ENCODE measurements at places on chromosomes 5 and 9. TPM values are rescaled to one million over a fixed set of nuclear protein-coding genes. Genes with fewer than 3 reads are reported as not detected.

The CDKN2B gene
- 15.3 TPM for total RNA-seq

The ARHGEF37 gene
- total RNA-seq: 0.66 TPM

The RGS7BP gene
- not detected for total RNA-seq

The SPATA31C1 gene
- not detected for total RNA-seq

The LRRC19 gene
- total RNA-seq: not detected

The RUSC2 gene
- total RNA-seq: 56.8 TPM

The OGN gene
- total RNA-seq: not detected

The GRM6 gene
- not detected for total RNA-seq

The ZNF454 gene
- not detected for total RNA-seq

The TLX3 gene
- total RNA-seq: not detected

The FBLL1 gene
- total RNA-seq: not detected

- no peaks in the 10 kb centered on the region for H3K4me1 ChIP-seq
- no peak for DNase-seq
- H3K27ac ChIP-seq: no peak overlapping the region
- no peak overlapping the region for H3K4me3 ChIP-seq
- peaks cover 18% of the 10 kb centered on the region for H3K27me3 ChIP-seq
These were observed 28.4 kb downstream of the CDHR2 start for GRCh38 chr5:176577312-176578176.

- no peak for DNase-seq
- H3K4me3 ChIP-seq: no peak overlapping the region
- H3K27ac ChIP-seq: no peak overlapping the region
These were observed 52.5 kb upstream of the CDKN2AIPNL start for GRCh38 chr5:134463991-134464760.

DNA sequence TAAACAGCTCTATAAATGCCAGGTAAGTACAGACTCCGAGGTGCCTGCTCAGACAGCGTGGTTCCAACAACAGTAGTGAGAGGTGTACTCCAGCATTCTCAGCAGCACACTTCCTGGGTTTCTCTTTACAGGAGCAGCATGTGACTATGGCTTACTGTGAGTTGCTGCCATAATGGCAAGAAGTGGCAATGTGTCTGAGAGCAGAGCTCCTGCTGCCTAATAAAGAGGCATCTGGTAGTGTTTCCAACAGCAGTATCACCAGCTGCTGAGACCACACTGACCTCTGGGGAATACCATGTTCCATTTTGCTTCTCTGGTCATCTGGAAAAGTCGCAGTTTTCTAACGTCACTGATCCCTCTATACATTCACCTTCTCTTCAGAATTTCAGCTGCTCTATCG is 398.2 kb downstream of the SLCO4C1 start:
- no peak overlapping the region for H3K4me3 ChIP-seq
- H3K27me3 ChIP-seq: no peaks in the 10 kb centered on the region
- H3K36me3 ChIP-seq: no peaks in the 10 kb centered on the region
- no peak for DNase-seq
- H3K27ac ChIP-seq: no peak overlapping the region

DNA sequence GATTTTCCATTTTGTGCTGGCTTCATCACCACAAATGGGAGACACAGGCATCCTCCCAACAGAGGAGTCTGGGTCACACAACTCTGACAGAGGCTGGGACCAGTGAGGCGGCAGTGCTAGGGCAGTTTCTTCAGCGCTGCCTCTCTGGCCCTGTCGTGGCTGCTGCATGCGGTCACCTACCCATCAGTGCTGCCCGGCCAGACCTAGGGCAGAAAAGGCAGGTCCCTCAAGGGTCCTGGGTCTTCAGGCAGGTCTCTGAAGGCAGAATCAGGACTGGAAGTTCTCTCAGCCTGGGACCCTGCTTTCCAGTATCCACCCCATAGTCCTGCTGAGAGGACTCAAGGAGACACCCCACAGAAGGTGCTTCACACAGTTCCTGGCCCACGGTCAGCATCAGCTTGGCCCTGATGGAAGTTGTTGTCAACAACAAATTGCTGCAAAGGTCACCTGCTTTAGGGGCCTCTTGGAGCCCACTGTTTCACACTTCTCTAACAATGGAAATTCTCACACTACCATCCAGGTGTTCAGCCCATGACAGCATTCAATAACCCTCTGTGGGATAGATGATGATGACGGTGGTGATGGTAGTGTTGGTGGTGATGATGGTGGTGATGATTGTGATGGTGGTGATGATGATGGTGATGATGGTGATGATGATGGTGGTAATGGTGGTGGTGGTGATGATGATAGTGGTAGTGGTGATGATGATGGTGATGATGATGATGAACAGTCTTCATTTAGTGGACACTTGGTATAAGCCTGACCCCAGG is 146.4 kb upstream of the PPP1R26 start:
- DNase-seq: no peak
- peaks cover 3% of the 10 kb centered on the region for H3K27me3 ChIP-seq
- no peak overlapping the region for H3K27ac ChIP-seq
- peaks cover 4% of the 10 kb centered on the region for H3K36me3 ChIP-seq

DNA sequence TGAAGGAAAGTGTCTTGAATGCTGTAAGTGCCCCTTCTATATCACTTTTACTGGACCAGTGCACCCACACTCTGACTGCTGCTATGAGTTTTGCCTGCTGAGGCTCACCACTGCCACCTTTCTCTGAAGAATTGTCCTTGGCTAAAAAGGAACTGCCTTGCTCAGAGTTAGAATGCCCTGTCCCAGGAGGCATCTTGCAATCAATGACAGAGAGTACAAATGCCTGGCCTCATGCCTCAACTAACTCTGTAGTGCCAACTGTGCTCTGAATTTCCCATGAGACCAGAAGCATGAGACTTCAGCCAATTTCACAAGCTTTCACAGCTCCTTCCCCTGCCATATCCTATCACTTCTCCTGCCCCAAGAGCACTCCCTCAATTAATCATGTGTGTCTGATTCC is 569.7 kb downstream of the ZNF608 start:
- no peak overlapping the region for H3K27ac ChIP-seq
- H3K4me3 ChIP-seq: no peak overlapping the region
- no peaks in the 10 kb centered on the region for H3K27me3 ChIP-seq
- H3K4me1 ChIP-seq: no peaks in the 10 kb centered on the region

DNA sequence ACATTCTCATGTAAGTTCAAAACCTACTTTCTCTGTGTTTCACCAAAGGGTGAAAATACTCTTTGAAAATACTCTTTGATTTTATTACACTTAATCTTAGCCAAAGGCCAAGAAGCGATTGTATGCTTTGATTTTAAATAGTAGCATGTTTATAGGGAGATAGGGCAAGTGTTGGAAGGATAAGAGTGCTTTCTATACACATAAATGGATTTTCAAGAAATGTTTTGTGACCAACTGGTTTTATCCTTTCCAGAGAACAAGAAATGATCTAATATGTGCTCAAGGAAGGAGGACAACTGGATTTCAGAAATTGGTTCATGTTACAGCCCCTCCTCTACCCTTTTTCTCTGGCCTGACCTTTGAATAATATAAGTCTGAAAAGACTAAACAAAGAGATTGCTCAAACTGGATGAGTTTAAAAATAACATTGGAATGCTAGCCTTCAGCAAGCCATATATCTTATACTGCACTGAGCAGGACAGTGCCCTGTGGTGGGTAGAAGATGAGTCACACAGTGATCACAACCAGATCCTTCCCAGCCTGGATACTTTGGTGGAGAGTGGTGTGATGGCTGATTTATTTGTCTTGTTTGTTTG is 13.1 kb downstream of the PALM2AKAP2 start:
- H3K27me3 ChIP-seq: no peaks in the 10 kb centered on the region
- peak overlapping the region; percentile 70 for H3K4me3 ChIP-seq
- peak overlapping the region; percentile 83 for H3K27ac ChIP-seq
- no peaks in the 10 kb centered on the region for H3K36me3 ChIP-seq
- DNase-seq: peak; percentile 93

DNA sequence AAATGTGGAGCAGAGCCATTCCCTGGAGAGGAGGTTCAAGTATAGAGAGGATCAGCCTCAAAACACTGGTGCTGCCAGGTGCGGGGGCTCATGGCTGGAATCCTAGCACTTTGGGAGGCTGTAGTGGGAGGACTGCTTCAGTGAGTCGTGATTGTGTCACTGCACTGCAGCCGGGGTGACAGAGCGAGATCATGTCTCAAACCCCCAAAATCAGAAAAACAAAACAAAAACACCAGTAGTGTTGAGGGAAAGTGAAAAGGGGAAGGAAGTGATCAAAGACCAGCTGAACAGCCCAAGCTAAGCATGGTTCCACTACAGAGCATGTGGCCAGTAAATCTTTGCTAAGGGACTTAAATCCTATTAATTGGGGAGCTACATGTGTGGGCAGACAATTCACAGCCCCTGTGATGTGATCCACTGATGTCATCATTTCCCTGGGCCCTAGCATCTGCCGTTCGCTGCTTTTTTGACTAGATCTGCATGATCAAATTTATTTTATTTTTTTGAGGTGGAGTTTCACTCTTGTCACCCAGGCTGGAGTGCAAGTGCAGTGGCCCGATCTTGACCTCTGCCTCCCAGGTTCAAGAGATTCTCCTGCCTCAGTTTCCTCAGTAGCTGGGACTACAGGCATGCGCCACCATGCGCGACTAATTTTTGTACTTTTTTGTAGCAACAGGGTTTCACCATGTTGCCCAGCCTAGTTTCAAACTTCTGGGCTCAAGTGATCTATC is 2.7 kb upstream of the PCBD2 start:
- peak; percentile 4 for DNase-seq
- H3K36me3 ChIP-seq: peaks cover 9% of the 10 kb centered on the region
- H3K4me1 ChIP-seq: peaks cover 22% of the 10 kb centered on the region

- H3K27me3 ChIP-seq: peaks cover 1% of the 10 kb centered on the region
- no peak overlapping the region for H3K4me3 ChIP-seq
- no peak overlapping the region for H3K27ac ChIP-seq
- no peak for DNase-seq
- H3K4me1 ChIP-seq: no peaks in the 10 kb centered on the region
These were observed 240.9 kb downstream of the IRX1 start for GRCh38 chr5:3836528-3836927.

- H3K36me3 ChIP-seq: peaks cover 4% of the 10 kb centered on the region
- no peak overlapping the region for H3K4me3 ChIP-seq
- peaks cover 8% of the 10 kb centered on the region for H3K4me1 ChIP-seq
- no peaks in the 10 kb centered on the region for H3K27me3 ChIP-seq
- DNase-seq: peak; percentile 76
These were observed 28.9 kb downstream of the FAM151B start for GRCh38 chr5:80516826-80517225.

GRCh38 chr5:74037321-74037720 is 411.3 kb downstream of the ARHGEF28 start:
- no peak overlapping the region for H3K27ac ChIP-seq
- H3K27me3 ChIP-seq: no peaks in the 10 kb centered on the region
- DNase-seq: no peak
- peaks cover 47% of the 10 kb centered on the region for H3K4me1 ChIP-seq
- no peak overlapping the region for H3K4me3 ChIP-seq
- H3K36me3 ChIP-seq: no peaks in the 10 kb centered on the region

- no peak overlapping the region for H3K4me3 ChIP-seq
- DNase-seq: no peak
- H3K4me1 ChIP-seq: no peaks in the 10 kb centered on the region
- no peak overlapping the region for H3K27ac ChIP-seq
These were observed 12.3 kb downstream of the SGCD start for GRCh38 chr5:156339139-156339841.

GRCh38 chr9:133769511-133770075 is 31.4 kb upstream of the SARDH start:
- H3K4me3 ChIP-seq: no peak overlapping the region
- peaks cover 52% of the 10 kb centered on the region for H3K36me3 ChIP-seq
- H3K4me1 ChIP-seq: no peaks in the 10 kb centered on the region
- DNase-seq: no peak
- H3K27ac ChIP-seq: no peak overlapping the region
- H3K27me3 ChIP-seq: peaks cover 2% of the 10 kb centered on the region

- peaks cover 7% of the 10 kb centered on the region for H3K4me1 ChIP-seq
- H3K27ac ChIP-seq: no peak overlapping the region
- no peak for DNase-seq
- H3K27me3 ChIP-seq: peaks cover 4% of the 10 kb centered on the region
- H3K36me3 ChIP-seq: no peaks in the 10 kb centered on the region
- no peak overlapping the region for H3K4me3 ChIP-seq
These were observed 21.6 kb upstream of the TRIO start for GRCh38 chr5:14121552-14121951.

DNA sequence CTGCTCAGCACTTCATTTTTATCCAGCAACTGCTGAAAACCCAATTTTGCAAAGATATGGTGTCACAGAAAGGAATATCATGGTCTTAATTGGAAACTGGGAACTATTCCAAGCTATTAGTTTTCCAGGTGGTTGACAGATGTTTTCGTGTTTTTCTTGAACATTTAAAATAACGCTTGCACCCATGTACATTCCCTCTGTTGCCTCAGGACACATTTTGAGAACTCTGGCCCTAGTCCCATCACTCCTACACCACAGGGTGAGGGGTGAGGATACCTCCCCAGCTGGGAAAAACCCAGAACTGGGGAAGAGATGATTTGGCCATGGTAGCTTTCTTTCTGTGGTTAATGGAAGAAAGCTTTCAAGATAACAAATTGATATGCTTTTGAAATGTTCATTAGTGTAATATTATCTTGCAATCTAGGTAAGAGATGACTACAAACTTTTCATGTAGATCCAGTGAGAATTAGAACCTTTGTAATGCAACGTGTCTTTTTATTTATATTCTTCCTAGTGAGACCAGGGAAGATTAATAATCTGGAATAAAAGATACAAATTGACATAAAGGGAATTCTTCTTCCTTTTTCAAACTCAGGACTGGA is 627.0 kb downstream of the RAB3C start:
- H3K27ac ChIP-seq: no peak overlapping the region
- peaks cover 6% of the 10 kb centered on the region for H3K27me3 ChIP-seq
- DNase-seq: no peak
- no peak overlapping the region for H3K4me3 ChIP-seq

DNA sequence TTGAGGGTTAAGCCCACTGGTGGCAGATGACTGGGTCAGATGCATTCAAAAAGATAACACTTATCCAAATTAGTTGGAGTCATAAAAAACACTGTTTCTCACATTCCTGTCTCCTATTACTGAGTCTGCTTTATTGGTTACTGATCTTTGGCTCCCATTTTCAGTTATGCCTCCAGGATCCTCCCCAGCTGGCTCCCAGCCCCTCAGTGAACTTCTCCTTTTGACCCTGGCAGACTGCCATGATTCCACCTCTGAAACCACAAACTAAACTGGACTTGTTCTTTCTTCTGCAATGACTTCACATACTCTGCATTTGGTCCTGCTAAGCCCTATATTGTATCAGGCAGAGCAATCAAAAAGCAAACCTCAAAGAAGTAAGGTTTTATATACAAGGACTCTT is 860.8 kb upstream of the DMAC1 start:
- H3K27me3 ChIP-seq: no peaks in the 10 kb centered on the region
- no peak overlapping the region for H3K4me3 ChIP-seq

- H3K36me3 ChIP-seq: no peaks in the 10 kb centered on the region
- peak overlapping the region; percentile 1 for H3K27ac ChIP-seq
- H3K4me1 ChIP-seq: peaks cover 29% of the 10 kb centered on the region
- H3K27me3 ChIP-seq: no peaks in the 10 kb centered on the region
These were observed 1.5 kb downstream of the DCAF10 start for GRCh38 chr9:37801959-37802711.

DNA sequence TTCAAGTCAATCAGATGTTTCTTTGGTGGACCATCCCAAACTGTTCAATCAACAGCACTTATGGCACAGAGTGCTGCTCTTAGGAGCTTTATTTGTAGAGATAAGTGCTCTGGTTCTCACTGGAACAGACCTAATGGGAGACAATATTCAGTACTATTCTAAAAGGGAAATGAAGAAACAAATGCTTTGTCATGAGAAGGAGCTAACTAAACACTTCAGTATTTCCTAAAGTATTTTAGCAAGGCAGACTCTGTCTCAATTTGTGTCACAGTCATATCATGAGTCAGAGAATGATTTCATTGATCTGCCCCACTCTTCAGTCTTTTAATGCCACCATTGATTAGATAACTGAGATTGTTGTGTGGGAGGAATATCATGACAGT is 175.3 kb downstream of the SLF1 start:
- H3K27me3 ChIP-seq: no peaks in the 10 kb centered on the region
- H3K36me3 ChIP-seq: no peaks in the 10 kb centered on the region
